BJ (cell line): ENCODE measurements at places on chromosomes 13 and 19.
A peak's percentile ranks its signal among the peaks of the same experiment; 100 is the strongest.

DNA sequence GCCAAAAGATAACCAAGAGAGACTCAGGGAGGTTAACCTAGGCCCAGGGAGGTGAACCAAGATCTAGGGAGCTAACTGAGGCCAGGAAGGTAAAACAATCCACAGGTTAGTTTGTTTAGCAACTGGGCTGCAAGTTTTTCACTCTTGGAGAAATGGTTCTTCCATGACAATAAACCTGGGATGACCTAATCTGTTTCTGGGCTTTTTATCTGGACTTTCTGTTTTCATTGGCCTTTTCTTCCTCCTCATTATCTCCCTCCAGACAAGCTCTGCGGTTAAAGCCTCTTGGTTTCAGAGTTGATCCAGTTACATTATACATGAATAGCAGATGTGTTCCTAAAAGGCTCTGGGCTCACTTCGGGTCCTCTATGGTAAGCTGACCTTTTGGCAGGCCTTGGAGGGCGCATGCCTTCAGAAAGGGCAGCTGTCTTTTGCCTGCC, 44.2 kb downstream of the PCDH8 start:
- no peak for DNase-seq

GRCh38 chr13:112182251-112182650, 115.3 kb downstream of the SOX1 start:
- DNase-seq = no peak

DNA sequence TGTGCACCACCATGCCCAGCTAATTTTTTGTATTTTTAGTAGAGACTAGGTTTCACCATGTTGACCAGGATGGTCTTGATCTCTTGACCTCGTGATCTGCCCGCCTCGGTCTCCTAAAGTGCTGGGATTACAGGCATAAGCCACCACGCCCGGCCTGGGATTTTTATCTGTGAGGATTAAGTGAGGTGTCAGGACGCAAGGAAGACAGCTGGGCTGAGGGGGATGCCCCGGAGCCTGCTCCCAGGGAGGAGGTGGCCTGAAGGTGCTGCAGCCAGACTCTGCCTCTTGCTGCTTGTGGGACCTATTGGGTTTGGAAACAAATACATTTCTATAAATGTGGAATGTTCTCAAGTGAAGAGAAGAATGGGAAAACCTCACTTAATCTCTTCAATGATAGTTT, 131.6 kb downstream of the OLFM4 start:
- DNase-seq = no peak

GRCh38 chr13:23859904-23860303, 29.3 kb downstream of the MIPEP start:
- DNase-seq = no peak

DNA sequence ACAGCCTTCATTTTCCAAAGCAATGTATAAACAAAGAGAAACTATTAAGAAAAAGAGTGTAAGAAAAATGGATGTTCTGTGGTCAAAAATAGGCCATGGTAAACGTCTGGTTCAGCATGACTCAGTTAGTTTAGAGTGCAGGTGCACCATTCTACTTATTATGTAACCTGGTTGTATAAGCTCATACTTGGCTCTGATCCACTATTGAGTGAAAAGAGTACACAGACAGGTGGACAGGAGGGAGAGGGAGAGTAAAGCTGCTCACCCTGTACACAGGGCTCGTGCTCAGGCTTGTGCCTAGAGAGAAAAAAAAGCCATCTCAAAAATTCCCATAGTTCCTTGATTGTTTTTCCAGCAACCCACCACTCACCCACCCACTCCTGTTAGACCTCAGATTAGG, 85.8 kb upstream of the ZNF91 start:
- no peak for DNase-seq

- no peak for DNase-seq
These were observed 58.3 kb downstream of the RAP2A start for GRCh38 chr13:97492257-97492656.

GRCh38 chr13:99174533-99175100, 26.0 kb upstream of the UBAC2 start:
- no peak for DNase-seq

- DNase-seq = no peak
These were observed 13.4 kb downstream of the ITGBL1 start for GRCh38 chr13:101465877-101466276.

- DNase-seq = no peak
These were observed 375.1 kb downstream of the KLF5 start for GRCh38 chr13:73433890-73434289.

DNA sequence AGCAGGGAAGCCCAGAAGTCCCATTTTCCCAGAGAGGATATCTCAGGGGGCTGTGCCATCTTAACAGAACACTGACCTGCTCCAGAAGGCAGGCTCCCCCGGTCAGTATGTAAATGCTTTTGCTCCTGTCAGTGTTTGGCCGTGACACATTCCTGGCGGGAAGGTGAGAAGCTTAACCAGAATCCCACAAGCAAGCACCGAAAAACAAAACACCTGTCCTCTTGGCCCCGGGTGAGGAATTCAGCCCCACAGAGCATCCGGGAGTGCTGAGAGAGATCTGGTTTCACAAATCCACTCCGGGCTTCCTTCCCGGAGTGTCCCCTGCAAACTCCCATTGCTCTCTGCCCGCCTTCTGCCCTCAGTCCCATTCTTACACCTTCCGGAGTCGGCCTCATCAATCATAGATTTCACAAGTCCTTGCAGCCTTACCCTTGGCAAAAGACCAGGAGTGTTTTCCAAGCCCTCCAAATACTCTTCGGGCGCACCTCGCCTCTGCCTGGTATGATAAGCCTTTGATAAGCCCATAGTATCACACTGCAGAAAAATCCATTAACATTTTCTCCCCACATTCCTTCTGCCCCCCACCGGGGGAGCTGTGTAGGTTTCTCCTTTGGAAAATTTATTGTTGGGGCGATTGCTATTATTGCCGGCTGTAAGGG, 12.2 kb downstream of the TPM4 start:
- DNase-seq = no peak

- DNase-seq = no peak
These were observed 4.2 kb upstream of the OR7A17 start for GRCh38 chr19:14889994-14890642.

- peak; percentile 53 for DNase-seq
These were observed 43.7 kb upstream of the ENOX1 start for GRCh38 chr13:43830497-43830881.

- no peak for DNase-seq
These were observed 71.3 kb upstream of the C13orf46 start for GRCh38 chr13:114045113-114045735.

GRCh38 chr13:94346261-94347019, 133.0 kb downstream of the DCT start:
- no peak for DNase-seq

DNA sequence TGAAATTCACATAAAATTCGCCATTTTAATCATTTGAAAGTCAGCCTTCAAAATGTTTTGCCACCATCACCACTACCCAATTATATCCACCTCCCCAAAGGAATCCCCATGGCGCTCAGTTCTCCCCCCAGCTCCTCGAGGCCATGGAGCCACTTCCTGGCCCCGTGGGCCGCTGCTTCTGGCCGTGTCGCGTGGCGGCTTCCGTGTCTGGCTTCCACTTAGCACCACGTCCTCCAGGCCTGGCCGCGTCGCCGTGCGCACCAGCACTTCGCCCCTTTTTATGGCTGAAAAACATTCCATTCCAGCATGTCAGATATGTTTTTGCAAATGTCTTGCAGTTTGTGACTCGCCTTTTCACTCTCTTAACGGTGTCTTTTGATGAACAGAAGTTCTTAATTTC, 46.7 kb upstream of the DCUN1D2 start:
- no peak for DNase-seq

DNA sequence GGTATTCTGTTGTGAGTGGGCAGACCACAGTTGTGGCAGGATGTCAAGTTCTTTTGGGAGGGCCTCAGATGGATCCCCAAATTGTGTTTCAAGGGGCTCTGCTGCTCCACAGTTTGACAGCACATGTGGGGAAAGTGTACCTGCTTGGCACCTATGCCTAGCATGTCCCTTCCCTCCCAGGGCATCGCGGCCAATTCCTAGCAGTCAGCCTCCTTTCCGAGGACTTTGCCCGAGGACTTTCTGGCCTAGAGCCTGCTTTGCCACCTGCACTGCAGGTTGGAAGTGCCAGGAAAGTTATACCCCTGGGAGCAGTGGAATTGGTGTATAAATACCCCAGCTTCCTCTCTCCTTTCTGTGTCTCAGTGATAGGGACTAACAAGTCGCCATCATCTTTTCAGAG, 11.9 kb upstream of the GPR12 start:
- DNase-seq = no peak

- peak; percentile 16 for DNase-seq
These were observed 9.1 kb downstream of the MAST1 start for GRCh38 chr19:12847159-12848139.

DNA sequence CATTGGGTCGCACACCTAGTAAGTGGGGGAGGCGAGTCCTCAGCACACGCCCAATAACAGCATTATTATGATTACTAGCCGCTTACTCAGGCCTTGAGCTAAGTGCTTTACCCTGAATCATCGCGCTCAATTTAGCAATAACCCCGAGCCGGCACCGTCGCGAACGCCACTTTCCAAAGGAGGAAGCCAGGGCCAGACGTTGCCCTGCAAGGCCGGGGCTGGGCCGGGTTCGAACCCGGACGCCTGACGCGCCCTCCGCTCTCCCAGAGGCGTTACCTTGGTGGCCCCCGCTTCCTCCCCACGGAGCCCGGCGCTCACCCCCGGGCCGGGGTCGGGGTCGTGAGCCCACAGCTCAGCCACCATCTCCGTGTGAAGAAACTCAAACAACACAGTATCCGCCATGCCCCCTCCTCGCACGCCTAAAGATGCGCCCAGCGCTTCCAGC, at the start of gene TRAPPC6A:
TSS of gene TRAPPC6A (minus strand) at position 421 of the 445 bp plus-strand sequence. CDS start at position 402, 19 bp downstream.
- no peak for DNase-seq

GRCh38 chr13:108741930-108742329, 112.5 kb downstream of the MYO16 start:
- DNase-seq = no peak

DNA sequence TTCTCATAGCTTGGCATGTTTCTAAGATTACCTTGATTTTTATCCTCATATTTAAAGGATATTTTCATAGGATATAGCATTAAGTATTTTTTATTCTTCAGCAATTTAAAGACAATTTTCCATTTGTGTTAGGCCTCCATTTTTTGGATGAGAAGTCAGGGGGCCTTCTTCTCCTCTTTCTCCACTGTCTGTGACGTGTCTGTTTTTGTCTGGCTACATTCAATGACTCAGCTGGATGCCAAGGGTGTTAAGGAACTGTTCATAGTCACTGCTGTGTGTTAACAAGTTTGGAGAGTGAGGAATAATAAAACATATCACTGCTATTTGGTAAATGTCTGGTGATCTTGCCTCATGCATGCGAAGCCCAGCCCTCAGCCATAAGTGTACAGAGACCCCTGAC, 36.4 kb downstream of the ZNF582 start:
- no peak for DNase-seq

- no peak for DNase-seq
These were observed 11.8 kb downstream of the STX10 start for GRCh38 chr19:13138171-13138915.

DNA sequence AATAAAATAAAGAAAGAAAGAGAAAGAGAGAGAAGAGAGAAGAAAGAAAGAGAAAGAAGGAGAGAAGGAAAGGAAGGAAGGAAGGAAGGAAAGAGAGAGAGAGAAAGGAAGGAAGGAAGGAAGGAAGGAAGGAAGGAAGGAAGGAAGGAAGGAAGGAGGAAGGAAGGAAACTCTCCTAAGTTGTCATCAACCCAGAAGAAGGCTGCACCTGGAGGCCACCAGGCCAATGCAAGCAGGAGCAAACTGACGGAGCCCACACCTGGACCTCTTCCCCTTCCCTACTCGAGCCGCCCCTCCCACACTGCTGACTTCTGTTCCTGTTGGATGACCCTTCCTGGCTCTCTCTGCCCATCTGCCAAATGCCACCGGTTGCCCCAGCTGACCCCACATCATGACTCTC, 8.7 kb downstream of the ACER1 start:
- no peak for DNase-seq

GRCh38 chr19:42089191-42089750, 13.3 kb downstream of the ZNF574 start:
- DNase-seq = no peak

GRCh38 chr13:29925457-29926097, 75.2 kb upstream of the UBL3 start:
- DNase-seq = no peak

DNA sequence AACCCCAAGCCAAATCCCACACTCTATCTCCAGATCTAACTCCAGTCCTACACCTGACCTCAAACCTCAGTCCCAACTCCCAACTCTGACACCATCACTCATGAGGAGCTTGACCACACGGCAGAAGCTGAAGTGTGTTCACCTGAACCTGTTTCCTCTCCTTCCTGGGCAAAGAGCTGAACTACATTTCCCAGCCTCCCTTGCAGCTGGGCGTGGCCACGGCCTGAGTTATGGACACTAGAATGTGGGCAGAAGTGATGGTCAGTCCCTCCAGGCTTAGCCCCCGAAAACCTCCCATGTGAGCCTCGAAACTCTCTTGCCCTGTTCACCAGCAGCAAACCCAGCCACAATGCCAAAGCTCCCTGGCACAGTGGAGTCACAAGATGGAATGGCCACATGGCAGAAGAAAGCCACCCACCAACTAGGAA, 19.5 kb upstream of the MEIS3 start:
- no peak for DNase-seq

GRCh38 chr19:38182536-38183210, 41.3 kb downstream of the DPF1 start:
- DNase-seq = no peak

GRCh38 chr13:46339035-46339666, 47.9 kb downstream of the RUBCNL start:
- DNase-seq = no peak

DNA sequence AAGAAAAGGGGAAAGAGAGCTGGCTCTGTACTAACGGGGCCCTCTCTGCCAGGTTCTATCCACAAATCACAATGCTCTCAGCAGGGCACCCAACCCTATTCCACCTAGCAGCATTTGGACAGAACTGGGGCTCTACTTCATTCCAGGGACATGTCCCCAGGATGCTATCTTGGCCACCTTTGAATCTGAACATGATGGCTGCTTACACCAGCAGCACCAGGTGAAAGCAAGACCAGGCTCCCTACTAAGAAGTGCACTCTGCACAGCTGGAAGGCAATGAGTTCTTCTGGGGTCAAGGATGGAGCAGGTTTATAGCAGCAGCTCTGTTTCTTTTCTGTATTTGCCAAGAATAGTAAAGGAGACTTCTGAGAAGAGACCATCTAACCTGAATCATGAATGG, 222.4 kb downstream of the DACH1 start:
- no peak for DNase-seq

GRCh38 chr19:46220038-46220615, 9.4 kb upstream of the IGFL1 start:
- DNase-seq = no peak

DNA sequence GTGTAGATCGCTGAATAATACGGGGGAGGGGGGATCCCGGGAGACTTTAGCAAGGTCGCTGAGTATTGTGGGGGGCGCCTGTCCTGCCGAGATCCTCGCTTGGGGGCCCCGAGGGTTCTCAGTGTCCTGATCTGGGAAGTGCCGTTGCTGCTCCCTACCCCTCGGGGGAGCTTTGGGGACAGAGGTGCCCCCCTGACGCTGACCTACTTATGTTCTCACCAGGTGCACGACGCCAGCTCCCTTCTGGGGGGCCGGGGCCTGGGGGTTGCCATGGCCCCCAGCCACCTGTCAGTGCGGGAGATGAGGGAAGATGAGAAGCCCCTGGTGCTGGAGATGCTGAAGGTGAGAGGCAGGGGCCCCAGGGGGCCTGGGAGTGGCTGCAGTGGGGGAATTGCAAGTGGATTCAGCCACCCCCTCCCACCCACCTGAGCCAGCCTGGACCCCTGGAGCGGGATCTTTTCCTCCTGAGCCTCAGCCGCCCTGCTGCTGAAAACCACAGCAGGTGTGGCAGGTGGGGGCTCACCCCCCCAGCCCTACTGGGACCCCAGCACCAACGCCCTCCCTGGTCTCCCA, 537 bp downstream of the NAT14 start:
- DNase-seq = no peak
